ENCODE measurements at places on chromosomes 6 and 20.
A peak's percentile ranks its signal among the peaks of the same experiment; 100 is the strongest.

DNA sequence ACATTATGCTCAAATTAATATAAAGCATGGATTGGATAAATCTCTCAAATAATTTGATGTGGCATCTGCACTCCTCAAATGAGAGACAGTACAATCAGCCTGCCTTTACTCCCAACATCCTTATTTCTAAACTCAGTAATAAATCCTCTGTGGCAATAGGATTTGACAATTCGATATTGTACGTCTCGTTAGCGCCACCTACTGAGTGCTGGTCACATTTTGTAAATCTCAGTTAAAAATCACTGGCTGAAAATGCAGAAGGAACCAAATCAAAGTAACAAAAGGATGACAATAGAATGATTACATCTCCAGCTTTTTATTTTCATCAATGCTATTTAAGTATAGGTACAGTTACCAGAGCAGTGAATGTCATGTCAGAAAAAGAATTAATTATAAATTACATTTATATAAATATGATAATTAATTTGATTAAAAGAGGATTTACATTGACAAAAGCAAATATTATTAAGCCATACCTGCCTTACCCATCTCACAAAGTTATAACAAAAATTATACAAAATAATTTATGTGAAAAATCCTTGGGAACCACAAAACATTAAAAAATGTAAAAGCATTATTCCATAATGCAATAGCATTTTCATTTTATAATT, 20.2 kb upstream of the GJE1 start:
- peak; percentile 87 for DNase-seq

DNA sequence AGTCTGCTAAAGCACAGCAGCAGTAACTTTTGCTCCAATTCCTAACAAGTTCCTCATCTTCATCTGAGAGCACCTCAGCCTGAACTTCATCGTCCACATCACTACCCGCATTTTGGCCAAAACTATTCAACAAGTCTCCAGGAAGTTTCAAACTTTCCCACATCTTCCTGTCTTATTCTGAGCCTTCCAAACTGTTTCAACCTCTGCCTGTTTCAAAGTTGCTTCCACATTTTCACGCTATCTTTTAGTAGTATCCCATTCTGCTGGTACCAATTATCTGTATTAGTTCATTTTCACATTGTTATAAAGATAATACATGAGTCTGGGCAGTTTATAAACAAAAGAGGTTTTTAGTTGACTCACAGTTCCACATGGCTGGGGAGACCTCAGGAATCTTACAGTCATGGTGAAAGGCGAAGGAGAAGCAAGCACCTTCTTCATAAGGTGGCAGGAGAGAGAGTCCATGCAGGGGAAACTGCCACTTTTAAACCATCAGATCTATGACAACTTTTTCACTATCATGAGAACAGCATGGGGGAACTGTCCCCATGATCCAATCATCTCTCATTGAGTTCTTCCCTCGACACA, 99.4 kb upstream of the GRIK2 start:
- no peak for DNase-seq

GRCh38 chr6:44084231-44085014, 42.8 kb downstream of the MRPL14 start:
- no peak for DNase-seq

DNA sequence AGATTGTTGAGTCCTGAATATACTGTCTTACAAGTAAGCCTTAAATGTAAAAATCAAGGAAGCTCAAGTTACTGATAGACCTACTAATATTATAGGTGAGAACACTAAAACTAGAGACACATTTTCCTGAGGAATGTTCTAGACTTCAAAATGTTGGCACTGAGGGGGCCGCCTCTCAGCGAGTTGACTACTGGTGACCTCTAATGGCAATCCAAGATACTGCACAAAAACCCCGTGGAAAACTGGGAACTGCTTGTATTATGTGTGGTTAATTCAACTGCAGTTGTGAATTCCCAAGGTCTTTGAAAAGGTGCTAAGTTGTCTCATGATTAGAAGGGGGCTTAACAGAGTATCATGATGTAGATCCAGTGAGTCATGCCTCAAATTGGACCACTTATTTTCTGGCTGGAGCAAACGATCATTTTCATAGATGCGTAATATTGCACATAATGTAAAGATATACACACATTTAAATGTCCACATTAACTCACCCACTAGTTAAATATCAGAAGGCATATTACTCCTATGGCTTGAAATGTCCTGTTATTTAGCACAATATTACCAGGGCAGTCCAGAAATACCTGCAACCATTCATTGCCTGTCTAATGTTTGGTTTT, 336.2 kb downstream of the FOXA2 start:
- peak; percentile 1 for DNase-seq

- no peak for DNase-seq
Measured at GRCh38 chr20:18138639-18139583, 1.2 kb downstream of the KAT14 start.

DNA sequence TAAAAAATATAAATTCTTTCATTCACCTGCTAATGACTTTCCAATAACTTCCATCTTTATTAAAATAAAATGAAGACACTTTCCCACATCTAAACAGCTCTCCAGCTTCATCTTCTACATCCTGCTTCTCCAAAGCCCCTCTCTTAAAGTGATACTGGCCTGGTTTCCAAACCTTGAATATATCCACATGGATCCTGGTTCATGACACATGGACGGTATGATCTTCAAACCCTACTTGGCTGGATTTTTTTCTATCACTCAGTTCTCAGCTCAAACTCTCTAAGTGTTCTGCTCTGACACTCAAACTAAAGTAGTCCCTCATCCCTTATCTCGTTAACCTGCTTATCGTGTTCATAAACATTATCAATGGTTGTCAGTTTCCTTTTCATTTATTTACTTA, 128.2 kb downstream of the PAK5 start:
- DNase-seq: no peak

DNA sequence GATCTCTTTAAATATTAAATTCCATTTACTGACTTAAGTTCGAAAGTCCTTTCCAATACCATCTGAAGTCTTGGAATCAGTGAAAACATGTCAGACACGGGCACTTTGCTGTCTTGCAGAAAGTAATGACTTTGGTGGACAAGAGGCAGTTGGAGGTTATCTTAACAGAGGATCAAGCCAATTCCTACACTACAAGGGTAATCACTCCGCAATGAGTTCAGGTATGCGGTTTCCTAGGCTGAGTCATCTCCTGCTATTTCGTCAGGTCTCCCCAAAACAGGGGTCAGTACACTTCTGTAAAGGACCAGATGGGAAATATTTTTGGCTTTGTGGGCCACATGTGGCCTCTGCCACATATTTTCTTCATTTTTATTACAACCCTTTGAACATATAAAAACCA, 656.6 kb downstream of the KIF16B start:
- DNase-seq: no peak

GRCh38 chr6:27157459-27158315, 89.8 kb upstream of the PRSS16 start:
- peak; percentile 76 for DNase-seq

- DNase-seq: peak; percentile 50
Measured at GRCh38 chr6:97059473-97059872, 134.9 kb downstream of the KLHL32 start.

- DNase-seq: no peak
Measured at GRCh38 chr6:21348504-21349195, 244.9 kb upstream of the SOX4 start.

DNA sequence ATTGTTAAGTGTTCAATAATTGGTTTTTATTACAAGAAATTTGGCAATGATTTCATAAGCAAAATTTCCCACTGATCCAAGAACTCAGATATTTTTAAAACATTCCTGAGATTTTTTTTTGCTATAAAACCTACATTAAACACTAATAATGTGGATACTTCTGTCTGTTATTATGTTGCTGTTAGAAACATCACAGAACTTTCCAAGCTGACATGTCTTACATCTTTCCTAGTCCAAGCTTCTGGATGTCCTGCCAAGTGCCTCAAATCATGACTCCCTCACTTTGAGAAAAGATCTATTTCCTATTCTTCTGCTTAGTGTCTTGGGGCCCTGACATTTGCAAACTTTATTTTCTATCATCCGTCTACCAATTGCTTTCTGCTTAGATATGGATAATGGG, 110.8 kb downstream of the RFPL4B start:
- no peak for DNase-seq

GRCh38 chr6:150651808-150652470, 52.3 kb downstream of the PLEKHG1 start:
- no peak for DNase-seq

- no peak for DNase-seq
Measured at GRCh38 chr6:144305567-144305966, 20.4 kb downstream of the UTRN start.

DNA sequence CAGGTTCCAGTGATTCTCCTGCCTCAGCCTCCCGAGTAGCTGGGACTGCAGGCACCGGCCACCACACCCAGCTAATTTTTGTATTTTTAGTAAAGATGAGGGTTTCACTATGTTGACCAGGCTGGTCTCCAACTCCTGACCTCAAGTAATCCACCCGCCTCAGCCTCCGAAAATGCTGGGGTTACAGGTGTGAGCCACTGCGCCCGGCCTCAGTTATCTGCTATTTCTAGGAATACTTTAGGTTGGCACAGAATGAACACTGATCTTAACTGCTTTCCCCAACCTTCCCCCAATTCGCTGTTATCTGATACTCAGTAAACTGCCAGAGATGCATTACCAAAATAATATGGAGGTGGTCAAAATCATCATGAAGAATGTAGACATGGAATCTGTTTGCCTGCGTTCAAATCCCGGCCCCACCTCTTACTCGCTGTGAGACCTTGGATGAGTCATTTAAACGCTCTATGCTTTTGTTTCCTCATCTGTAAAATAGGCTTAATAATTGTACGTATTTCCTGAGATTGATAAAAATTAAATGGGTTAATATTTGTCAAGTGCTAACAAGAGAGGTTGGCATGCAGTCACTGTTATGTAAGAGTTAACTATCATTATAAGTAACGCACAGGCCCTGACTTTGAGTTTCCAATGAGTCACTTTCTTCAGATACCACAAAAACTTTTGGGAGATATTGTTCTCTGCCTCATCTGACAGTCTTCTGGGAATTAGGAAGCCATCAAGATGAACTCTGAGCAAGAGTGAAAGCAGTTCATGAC, 44.5 kb upstream of the NCOA3 start:
- no peak for DNase-seq

DNA sequence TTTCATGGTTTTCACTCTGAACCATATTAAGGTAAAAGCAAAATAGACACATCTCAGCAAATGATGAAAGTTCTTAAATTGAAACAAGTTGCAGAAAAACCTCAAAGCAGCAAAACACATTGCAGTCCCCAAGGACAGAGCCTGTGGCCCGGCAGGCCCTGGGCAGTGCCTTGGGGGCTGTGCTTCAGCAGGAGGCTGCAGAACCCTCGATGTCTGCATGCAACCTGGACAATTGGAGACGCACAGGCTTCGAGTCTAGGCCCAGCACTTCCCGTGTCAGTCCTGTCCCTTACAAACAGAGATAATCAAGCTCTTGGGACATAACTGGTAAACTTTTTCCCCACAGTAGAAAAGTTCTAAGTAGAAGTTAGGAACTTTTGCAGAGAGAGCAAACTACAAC, 9.2 kb downstream of the PYGB start:
- no peak for DNase-seq

- no peak for DNase-seq
Measured at GRCh38 chr20:5315807-5316187, 957 bp downstream of the PROKR2 start.

DNA sequence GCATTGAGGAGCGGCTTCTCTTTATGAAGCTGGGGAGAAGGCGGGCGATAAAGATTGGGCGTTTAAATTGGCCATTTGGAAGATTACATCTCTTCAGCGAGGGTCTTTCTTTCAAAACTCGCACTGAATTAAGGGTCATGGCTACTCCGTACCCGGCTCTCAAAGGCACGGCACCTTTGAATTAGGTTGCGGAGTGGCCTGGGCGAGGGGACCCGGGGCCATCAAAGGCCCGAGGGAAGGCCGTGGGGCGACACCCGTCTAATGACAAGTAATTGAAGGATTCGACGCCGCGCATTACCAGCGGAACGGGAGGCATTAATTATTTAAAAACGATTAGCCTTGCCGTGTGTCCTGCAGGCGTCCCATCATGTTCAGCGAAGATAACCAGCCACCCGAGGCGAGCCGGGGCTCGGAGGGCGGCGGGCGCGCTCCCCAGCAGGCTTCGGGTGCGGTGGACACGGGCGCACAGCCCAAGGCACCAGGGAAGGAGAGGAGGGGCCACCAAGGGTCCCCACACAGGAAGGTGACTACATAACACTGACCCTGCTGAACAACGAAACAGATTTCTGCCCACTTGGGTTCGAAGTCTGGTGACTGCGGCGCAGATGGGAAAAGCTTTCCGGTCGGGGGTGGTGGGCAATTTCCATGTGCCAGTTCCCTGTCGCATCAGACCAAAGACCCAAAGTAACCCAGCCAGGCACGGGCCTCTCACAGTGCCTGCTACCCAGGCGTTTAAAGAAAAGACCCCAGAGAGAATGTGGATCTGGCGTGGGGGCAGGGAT, 7.4 kb downstream of the FOXA2 start:
- DNase-seq: no peak

- DNase-seq: no peak
Measured at GRCh38 chr6:74277777-74278186, 581.8 kb downstream of the CD109 start.

DNA sequence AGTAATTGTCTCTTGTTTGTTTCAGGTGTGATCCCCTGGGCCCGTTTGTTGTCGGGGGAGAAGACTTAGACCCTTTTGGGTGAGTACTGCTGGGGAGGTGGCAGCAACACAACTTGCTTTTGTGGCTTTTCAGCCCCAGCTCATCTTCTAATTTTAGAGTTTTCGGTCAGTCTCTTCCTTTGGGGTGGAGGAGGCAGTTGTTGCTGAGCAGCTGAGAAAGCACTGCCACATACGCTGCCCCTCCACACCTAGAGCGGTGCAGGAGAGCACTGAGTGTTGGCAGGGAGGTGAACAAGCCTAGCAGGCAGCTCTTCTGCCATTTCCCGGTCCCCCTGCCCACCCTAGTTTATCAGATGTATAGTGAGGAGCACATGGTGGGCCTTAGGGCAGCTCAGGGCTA, 21.7 kb downstream of the TMEM74B start:
- DNase-seq: no peak

- no peak for DNase-seq
Measured at GRCh38 chr6:70236343-70236742, 66.5 kb downstream of the COL9A1 start.

DNA sequence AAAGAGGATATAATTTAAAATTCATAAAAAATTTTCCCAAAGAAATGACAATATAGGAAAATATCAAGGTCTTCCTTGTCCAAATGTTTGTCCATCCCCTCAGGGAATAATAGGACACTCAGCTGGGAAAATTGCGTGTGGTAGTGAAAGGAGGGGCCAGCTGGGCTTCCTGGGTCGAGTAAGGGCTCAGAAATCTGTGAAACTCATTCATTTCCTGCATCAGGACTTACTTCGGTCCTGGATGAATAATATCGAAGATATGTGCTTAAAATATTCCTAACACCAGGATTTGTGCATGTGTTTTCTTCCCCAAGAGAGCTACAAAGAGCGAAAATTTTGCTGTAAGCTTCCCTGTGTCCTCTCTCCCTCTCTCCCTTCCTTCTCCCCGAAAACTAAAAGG, 118.2 kb upstream of the GJE1 start:
- DNase-seq: no peak

DNA sequence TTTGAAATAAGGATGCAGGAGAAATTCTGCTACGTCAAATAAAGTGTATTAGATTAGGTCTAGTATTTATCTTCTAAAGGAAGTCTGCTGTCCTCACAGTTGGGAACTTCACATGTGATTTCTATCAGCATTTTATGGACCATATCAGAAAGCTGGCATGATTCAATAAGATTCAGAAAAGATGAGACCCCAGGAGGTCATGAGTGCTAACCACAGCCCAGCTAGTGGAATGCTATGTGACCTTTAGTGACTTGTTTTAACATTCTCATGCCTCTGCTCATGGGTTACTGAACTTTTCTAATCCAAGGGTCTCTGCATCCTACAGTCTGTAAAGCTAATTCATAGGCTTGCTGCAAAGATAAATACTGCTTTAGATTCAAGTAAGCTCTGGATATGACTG, 150.1 kb downstream of the GMPR start:
- no peak for DNase-seq
